ENCODE measurements at places on chromosomes 3 and 15.

DNA sequence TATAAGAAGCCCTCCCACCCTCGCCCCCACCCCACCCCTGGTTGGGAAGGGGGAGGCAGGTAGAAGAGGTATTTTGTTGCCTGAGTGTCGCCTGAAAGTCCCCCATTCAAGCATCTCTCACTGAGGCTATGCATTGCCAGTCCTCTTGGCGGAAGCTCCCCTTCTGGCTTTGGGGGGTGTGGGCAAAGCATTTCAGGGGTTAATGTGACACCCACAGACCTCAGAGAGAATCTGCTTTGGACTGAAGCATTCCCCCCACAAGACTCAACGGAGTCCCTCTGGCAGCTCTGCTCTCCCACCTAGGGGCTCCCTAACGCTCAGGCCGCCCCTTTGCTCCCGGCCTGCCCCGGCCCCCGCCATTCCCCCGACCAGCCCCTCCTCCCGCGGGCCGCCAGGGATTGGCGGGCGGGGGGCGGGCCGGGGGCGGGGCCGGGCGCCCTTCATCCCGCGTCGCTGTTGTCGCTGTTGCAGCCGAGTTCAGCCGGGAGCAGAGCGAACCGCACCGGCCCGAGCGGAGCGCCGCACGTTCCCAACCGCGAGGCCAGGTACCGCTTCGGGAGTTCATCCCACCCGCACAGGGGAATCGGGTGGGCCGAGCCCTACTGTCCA, at the start of gene SLC38A3:
Gene SLC38A3, plus strand, starts transcription at position 468 of the 609 bp plus-strand sequence. CDS start 8,929 bp downstream, outside the sequence.
- peak; percentile 46 for DNase-seq

DNA sequence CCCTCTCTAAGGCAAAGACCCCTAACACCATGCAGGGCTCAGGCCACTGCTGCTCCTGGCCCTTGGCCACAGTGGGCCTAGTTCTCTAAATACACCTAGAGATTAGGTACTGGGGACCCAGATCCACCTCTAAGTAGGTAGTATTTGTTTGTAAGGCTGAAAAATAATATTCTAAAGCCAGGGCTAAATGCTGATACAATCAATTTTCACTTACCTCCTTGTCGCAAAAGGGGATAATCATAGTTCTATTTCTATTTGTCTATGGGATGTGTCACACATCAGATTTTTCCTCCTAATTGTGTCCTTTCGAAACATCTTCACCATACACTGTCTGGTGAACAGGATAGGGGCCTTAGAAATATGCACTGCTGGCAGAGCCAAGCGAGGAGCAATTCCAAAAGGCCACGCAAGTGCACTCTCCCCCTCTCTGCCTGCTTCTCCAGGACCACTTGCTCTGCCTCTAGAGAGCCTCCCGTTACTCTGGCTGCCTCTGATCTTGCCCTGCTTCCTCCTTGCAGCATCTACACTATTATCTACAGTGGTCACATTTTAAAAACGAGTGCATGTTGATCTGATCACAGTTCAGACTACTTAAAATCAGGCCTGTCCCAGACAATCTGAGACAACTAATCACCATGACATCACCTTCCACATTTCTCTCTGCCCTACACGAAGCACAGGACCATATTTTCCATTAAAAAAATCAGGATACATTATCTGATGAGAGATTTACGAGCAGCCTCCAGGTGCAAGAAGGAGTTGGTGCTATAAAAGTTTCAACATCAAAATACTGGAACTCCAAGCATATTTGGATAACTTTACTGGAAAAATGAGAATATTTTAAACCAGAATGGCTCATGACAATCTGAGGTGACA, 115.4 kb downstream of the MYLK start:
- DNase-seq, result no peak

DNA sequence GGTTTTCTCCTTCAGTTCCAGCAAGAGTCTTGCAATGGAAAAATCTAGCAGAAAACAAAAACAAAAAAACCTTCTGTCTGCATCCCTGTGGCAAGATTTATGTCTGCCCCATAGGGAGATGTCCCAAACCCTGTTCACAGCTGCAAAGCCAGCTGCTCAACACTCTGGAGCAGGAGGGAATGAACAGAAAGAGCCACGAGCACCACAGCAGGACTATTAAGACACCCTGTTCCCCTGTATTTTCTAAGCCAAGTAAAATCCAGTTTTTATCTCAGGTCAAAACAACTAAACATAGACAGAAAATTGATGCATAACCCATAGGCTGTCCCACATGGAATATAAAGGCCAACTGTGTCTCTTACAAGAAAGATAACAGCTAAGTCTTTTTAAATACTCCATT, 357.9 kb downstream of the LSAMP start:
- DNase-seq, result no peak

DNA sequence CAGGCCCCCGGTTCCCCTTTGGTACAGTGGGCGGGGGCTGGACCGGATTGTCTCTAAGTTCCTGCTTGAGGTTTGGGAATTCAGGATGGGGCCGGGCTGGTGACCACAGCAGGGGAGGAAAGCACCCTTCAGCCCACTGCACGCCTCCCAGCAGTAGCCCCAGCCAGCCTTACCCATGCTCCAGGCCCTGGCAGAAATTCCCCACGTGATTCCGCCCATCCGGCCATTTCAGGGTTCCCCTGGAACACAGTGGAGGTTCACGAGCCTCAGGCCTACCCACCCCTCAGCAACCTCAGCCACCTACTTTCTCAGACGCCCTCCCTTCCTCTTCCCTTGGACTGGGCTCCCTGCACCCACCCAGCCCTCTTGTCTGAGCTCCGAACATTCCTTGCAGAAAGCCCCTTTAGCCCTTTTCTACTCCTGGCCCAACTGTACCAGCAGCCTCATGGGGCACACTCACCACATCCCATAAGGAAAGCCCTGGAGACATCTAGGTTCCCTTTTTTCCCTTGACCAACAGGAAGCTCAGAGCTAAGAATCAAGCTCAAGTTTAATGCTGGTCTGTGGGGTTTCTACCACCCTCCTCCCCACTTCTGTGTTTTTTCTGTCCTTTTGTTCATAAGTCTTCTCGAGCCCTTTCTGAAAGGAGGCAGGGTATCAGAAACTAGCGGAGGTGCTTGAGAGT, 11.5 kb downstream of the ALS2CL start:
- no peak for DNase-seq

- no peak for DNase-seq
These were observed 20.9 kb upstream of the LMCD1 start for GRCh38 chr3:8480699-8481098.

DNA sequence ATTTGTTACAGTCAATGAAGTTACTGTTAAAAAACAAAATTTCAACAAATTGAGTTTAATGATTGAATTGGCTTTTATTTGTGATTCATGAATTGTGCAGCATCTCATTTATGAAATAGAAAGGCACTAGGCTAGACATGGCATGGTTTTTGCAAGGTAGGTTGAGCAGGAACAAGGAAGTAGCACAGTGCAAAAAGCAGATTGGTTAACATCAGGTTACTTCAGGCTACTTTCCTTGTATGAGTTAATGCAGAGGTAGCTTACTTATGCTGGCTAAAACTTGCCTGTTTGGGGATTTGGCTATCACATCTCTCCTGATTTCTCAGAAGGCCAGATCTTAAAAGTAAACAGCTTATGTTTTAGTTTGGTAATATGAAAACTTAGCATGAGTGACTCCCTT, 23.0 kb upstream of the SV2B start:
- DNase-seq, result no peak

DNA sequence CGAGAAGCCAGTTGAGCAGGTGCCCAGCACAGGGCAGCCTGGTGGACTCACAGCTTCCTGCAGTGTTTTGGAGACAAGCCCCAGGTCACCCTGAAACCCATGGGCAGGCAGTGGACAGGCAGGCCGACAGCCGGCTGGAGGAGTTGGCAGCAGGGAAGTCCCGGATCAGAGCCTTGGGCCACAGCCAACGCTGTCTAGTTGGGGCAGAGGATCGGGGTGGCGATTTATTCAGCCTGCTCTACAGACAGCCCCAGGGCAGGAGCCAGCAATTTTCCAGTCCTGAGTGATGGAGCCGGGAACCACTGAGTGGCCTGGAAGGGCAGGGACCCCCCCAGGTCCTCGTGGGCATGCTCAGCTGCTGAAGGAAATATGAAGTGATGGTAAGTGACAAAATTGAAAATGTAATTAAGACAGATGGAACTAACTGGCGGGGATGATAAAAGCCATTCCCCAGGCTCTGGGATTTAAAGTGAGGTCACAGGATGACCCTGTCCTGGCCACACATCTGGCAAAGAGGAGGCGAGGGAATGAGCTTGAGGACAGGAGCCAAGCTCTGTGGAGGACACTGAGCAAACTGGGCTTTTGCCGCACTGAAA, 34.4 kb upstream of the TBC1D21 start:
- DNase-seq, result no peak

DNA sequence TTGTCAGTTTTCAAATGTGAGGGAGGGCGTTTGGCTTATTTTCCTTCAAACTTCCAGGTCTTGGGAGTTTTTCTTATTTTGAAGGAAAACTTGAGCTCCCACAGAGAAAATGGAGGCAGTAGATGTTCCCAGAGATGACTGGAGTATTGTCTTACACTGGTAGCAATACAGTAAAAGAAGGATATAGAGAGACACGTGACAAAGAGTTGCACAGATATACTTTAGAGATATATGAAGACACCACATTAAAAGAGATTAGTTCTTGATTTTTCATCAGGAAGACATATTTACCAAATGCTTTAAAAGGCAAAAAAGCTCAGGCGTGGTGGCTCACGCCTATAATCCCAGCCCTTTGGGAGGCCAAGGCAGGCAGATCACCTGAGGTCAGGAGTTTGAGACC, 490.9 kb downstream of the FOXP1 start:
- DNase-seq, result no peak

DNA sequence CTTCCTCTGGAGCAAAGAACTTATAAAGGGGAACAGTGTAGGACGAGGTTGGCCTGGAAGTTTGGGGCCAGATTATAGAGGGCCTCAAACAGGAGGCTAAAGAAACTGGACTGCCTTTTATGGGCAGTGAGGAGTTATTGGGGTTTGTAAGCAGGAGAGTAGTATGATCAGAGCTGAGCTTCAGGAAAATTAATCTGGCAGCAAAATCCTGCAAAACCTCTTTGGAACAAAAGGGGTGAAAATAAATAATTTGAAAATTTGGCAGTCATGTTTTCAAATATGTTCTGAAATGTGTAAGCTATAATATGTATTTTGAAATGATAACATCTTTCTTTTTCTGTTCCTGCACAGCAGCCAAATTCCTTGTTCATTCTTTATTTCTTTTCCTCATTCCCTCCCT, 164.9 kb downstream of the THSD4 start:
- no peak for DNase-seq

- DNase-seq, result no peak
These were observed 119.0 kb downstream of the SUCNR1 start for GRCh38 chr3:151992326-151993041.

DNA sequence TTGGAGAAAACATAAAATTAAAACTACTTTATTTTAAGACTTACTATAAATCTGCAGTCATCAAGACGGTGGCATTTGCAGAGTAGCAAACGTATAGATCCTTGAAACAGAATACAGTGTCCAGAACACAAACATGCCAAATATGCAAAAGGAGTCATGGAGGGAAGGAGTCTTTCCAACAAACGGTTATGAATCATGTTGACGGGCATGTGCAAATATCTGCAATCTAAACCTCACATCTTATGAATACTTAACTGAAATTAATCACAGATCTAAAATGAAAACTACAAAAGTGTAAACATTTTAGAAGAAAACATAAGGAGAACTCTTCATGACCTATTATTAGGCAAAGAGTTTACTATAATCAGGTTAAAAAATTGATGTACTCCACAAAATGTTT, 69.4 kb downstream of the TFRC start:
- DNase-seq, result no peak

GRCh38 chr3:88596451-88596850, 446.7 kb downstream of the C3orf38 start:
- no peak for DNase-seq

DNA sequence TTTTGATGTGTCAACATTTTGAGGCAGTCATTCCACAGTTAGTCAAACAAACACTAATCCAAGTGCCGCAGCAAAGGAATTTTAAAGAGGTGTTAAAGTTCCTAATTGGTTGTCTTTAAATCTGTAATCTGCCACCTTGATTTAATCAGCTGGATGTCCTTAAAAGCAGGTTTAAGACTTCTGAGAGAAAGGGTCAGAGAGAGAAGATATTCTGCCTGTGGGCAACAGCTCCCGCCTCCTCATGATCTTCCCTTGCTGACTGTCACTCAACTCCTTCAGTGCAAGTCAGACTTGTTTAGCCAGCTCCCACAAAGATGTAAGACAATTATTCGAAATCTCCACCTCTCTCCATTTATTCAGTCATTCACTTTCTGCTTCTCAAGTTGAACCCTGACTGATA, 92.6 kb upstream of the MYRIP start:
- DNase-seq, result no peak

DNA sequence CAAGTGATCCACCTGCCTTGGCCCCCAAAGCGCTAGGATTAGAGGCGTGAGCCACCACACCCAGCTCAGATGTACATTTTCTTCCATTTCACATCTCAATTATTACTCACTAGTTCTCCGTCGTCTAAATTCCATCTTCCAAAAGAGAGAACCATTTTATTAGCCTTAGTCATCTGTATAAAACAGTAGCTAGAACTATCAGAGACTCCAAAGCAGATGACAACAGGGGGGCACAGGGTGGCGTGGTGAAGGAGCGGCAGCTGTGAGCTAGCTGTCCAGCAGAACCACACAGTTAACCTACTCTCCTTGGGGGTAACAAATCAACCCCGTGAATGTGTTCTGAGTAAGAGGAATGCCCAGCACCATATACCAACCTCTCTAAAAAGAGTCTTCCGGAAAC, 7.1 kb downstream of the SLC25A20 start:
- no peak for DNase-seq

DNA sequence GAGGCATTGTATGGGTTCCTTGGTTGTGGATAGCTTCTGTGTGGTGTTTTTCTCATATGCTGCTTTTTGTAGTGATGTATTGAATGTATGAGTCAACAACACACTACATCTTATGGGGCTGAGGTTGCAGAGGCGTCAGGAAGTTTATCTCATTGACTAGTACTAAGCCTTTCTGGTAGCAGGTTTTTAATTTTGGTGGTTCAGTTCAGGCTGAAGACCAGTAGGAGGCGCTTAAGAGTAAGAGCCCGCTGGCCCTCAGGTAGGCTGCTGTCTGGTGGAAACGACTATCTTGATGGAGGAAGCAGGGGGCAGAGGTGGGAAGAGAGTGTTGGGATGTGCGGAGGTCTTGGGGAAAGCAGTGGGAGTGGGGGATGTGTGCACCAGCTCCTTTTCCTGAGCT, 62.4 kb downstream of the RTP4 start:
- no peak for DNase-seq

GRCh38 chr3:194043516-194043915, 92.4 kb upstream of the HES1 start:
- no peak for DNase-seq

DNA sequence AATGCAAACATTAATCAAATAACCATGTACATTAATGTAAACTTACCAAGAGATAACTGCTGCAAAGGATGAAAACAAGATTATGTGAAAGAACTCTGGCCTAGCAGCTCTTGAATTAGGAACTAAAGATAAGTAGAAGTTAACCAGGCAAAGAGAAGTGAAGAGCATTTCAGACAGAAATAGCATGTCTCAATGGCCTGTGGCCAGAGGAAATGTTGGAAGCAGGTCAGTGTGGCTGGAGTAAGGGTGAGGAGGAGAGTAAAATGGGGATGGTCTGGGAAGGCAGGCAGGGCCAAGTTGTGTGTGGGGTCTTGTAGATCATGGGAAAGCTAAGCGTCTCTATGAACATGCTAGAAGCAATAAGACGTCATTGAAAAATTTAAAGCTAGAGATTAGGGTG, 192.4 kb downstream of the CADPS start:
- no peak for DNase-seq

Measured in germinal center (tissue), 1 donor.